Stimulated activated CD4-positive, alpha-beta T cell treated with anti-CD3 and anti-CD28 coated beads, Interleukin-12 subunit alpha, Interleukin-12 subunit beta, amount 100 ng/mL, for 48 hours (primary cell): ENCODE measurements at places on chromosomes 12 and 14.

DNA sequence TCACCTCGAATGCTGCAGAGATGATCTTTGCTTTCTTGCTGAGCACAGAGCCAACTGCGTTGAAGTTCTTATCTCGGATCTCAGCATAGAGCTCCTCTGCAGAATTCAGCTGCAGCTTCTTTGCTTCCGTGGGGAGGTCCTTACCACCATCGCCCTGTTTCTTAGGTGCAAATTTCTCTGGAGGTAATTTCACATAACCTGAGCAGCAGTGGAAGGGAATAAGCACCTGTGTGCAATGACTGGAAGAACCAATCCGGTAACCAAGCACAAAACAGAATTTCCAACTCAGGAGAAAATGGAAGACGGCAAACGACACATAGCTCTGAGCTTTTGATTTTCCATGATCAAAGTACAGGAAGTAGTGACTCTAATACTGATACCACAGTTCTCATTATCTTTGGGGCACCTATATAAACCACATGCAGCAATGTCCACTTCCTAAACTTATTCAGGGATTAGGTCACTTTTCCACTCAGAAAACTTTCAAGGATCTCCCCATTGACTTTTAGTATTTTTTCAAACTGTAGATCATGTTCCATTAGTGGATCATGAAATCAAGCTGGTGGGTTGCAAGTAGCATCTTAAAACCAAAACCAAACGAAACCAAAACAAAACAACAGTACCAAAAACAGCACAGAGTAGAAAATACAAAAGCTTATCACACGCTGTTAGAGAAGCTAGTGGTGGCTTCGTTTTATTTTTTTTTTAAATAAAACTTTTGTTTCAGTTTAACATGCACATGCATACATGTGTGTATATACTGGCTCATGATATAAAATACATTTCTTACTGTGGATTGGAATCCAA lies 18.9 kb upstream of the DIABLO start:
- DNase-seq: no peak

GRCh38 chr12:96343347-96343954 lies 56.8 kb downstream of the CDK17 start:
- DNase-seq: no peak

DNA sequence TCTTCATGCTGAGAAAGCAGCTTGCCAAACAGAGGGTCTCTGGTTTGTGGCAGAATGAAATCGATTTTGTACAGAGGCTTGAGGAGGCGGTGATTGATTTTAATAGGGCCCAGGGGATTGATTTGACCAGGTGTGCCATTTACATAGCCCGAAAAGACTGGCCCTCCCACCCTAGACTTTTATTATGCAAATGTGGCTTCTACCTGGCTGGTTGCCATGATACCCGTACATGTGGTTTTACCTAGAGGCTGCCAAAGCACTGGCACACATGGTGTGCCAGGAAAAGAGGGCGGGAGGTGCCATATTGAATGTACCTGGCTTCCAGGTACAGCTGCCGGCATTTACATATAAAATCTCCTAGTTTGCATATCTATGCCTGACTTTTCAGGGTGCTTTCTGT lies 18.0 kb upstream of the GUCY2C start:
- DNase-seq: no peak

GRCh38 chr12:120488057-120488640 lies 7.8 kb upstream of the DYNLL1 start:
- DNase-seq: no peak
